ENCODE measurements at places on chromosomes 4 and X.

GRCh38 chrX:74449322-74449936, 28.1 kb downstream of the SLC16A2 start:
- no peak for DNase-seq

- peak; percentile 79 for DNase-seq
Observed at GRCh38 chr4:73181231-73181630, 77.4 kb downstream of the ANKRD17 start.

GRCh38 chr4:75028196-75028854, 95.4 kb downstream of the PARM1 start:
- DNase-seq = no peak

- DNase-seq = no peak
Observed at GRCh38 chr4:188455062-188455752, 316.0 kb downstream of the TRIML1 start.

- peak; percentile 85 for DNase-seq
Observed at GRCh38 chr4:123564758-123565346, 168.3 kb downstream of the SPRY1 start.

DNA sequence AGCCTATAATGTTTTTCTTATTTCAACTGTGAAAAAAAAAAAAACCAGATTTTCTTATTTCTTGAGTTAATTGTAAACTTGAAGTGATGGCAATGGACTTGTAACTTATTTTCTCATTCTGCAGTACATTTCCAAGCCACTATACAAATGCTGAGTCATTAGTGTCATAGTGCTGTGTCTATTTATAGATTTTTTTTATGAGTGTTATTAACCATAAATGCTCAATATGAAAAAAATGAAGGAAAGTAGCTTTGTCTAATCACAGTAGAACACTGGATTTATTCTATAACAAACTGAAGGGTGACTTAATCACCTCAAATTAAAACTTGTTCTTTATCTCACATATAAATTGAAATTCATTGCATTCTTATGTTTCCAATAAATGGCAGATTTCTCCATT, 718.6 kb downstream of the CCSER1 start:
- DNase-seq = no peak

DNA sequence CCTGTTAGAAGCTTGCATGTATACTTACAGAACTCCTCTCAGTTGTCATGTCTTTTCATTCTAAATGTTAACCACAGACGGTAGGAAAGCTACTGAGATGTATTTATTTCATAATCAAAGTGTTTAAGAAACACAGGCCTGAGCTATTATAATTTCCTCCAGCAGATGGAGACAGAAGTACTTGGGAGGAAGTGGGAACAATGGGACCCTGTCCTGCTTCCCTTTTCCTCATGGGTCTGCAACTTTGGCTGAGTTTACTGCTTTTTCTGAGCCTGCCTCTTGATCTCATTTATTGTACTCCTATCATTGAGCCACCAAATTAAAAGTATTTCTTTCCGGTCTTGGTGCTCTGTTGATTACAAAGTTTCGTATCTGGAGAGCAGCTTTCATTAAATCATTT, 67.7 kb upstream of the SPANXN2 start:
- DNase-seq = peak; percentile 48

- DNase-seq = no peak
Observed at GRCh38 chr4:336099-336892, 1.3 kb upstream of the ZNF141 start.

DNA sequence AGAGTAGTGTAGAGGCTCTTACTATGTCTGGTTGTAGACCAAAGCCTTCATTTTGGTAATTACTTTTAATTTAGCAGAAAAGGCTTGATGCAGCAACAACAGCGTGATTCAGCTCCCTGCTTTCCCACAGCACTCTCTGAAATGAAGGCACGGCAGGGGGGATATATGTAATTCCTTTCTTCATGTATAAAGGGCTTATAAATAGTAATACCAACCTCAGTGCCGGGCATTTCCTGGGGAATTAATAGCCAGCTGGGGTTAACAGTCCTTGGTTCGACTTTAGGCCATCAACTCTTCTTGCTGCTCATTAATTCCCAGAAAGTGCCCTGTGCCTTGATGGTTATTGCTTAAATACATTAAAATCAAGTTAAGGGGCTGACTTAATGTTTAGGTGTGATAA, 669.0 kb downstream of the ZNF674 start:
- DNase-seq = no peak

GRCh38 chr4:6390356-6390755, 82.1 kb downstream of the PPP2R2C start:
- DNase-seq = no peak

- DNase-seq = peak; percentile 22
Observed at GRCh38 chr4:244471-244870, 60.8 kb downstream of the ZNF732 start.

Measured in MV-4-11 (cell line).